Progenitor cell of endocrine pancreas (in vitro differentiated cells): ENCODE measurements at places on chromosomes 1 and 21. TPM values are rescaled to one million over a fixed set of nuclear protein-coding genes. Genes with fewer than 3 reads are reported as not detected.

DNA sequence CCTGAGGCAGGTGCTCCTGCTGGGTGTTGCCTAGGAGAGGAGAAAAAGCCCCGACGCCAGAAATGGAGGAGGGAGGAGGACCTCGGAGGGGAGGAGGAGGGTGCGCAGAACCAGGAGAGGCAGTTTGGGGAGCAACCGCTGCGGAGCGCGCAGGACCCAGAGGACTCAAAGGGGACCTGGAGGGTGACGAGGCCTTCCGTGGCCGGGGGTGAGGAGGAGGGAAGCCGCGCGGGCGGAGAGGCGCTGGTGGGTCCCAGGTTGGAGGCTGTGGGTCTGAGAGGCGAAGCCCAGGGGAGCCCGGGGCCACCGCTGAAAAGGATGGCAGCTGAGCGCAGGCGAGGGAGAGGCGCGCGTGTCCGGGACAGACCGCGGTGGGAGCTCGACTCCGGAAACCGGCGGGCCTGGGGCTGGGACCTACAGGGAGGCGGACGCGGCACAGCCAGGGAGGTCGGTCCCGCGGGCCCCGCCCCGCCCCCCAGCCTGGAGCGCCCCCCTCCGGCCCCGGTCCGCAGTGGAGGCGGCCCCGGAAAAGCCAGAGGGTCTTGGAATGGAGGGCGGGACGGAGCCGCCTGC lies 15.1 kb downstream of the RNF223 start:
- no peak for DNase-seq

DNA sequence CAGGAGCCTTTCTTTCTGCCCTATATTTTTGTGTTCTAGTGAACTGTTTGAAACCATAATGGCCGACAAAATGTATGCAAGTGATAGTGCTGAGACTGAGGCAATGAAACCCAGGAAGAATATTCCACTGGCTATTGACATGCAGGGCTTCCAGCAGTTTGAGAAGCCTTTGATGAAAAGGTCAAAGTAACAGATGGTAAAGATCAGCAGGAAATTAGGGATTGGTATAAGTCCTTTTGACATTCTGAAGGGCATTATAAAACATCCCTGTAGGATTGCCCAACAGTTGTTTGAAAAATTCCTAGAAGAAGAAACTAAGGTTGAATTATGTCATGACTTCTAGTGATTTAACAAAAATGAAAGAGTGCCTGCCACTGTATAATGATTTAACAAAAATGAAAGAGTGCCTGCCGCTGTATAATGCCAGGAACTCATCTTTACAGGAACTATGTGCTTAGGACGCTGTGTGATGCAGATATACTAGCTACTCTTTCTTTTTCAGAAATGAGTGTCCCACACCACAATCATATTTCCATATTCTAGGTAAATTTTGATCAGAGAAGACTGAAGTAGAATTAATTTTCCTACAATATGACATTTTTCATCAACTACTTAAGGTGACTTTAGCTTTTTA lies 283.9 kb upstream of the ST6GALNAC5 start:
- DNase-seq = no peak

GRCh38 chr1:180156201-180156600 lies 1.5 kb downstream of the QSOX1 start:
- no peak for DNase-seq

DNA sequence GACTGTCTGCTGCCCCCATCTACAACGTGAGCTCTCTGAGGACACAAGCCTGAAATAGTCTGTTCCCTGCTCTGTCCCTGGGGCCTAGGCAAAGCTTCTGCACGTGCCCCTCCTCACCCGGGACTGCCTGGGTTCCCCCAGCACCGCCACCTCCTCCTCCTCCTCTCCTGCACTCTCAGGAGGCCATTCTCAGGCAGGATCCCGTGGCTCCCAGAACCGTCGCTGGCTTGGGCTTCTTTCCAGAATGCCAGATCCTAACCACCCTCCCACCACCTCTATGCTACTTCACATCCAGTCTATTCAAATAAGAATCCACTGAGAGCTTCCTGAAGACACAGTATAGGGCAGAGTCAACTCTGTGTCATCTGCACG lies 11.2 kb downstream of the NPHP4 start:
- no peak for DNase-seq

GRCh38 chr1:154170547-154171222 lies 15.8 kb upstream of the NUP210L start:
- no peak for DNase-seq

MAN1C1 gene
- 4.8 and 5.1 TPM in 2 replicates for total RNA-seq

FMO2 gene
- not detected in 2 replicates for total RNA-seq
